ENCODE measurements at places on chromosomes 2 and 18. TPM values are rescaled to one million over a fixed set of nuclear protein-coding genes. Genes with fewer than 3 reads are reported as not detected.

Gene PPP1R1C
- total RNA-seq, result 5.3 TPM

Gene FER1L5
- total RNA-seq, result 1.2 TPM

Gene CDH20
- total RNA-seq, result 0.21 TPM

Gene SERPINB10
- not detected for total RNA-seq

Gene M1AP
- not detected for total RNA-seq

Gene EDAR
- not detected for total RNA-seq

Gene COL4A4
- total RNA-seq, result not detected

Gene C18orf63
- total RNA-seq, result not detected

Gene TBR1
- 0.17 TPM for total RNA-seq

Gene ZNF142
- 65.3 TPM for total RNA-seq

Gene CRYGC
- not detected for total RNA-seq

Gene AQP12B
- total RNA-seq, result not detected

Gene KCNG2
- not detected for total RNA-seq

Gene LPIN1
- total RNA-seq, result 38.5 TPM

Gene ELOA2
- not detected for total RNA-seq

Gene CPLX4
- not detected for total RNA-seq

Gene SPATA3
- total RNA-seq, result not detected

Gene CHPF
- total RNA-seq, result 15.8 TPM

Gene FNDC4
- 1.3 TPM for total RNA-seq

Gene SCTR
- 0.50 TPM for total RNA-seq

Gene ACVR2A
- 17.9 TPM for total RNA-seq

Gene VWA3B
- not detected for total RNA-seq

Gene CD302
- total RNA-seq, result 0.24 TPM

Gene CDK5R2
- total RNA-seq, result 0.44 TPM

Gene NYAP2
- total RNA-seq, result not detected

Gene SLC4A5
- total RNA-seq, result 1.8 TPM

Gene SERPINB3
- not detected for total RNA-seq

Gene SH2D6
- total RNA-seq, result 1.1 TPM

Gene PSMA8
- total RNA-seq, result not detected

Gene LAMA1
- total RNA-seq, result not detected

Gene FAP
- 0.88 TPM for total RNA-seq
